ENCODE measurements at places on chromosomes 1 and 21. TPM values are rescaled to one million over a fixed set of nuclear protein-coding genes. Genes with fewer than 3 reads are reported as not detected.
A peak's percentile ranks its signal among the peaks of the same experiment; 100 is the strongest.

ARHGAP30 gene
- total RNA-seq, result 12.1 TPM

- no peak for DNase-seq
Measured at GRCh38 chr1:230916587-230917283, 48.4 kb upstream of the C1orf198 start.

GRCh38 chr1:53982034-53982762, 35.8 kb downstream of the LDLRAD1 start:
- DNase-seq, result no peak

DNA sequence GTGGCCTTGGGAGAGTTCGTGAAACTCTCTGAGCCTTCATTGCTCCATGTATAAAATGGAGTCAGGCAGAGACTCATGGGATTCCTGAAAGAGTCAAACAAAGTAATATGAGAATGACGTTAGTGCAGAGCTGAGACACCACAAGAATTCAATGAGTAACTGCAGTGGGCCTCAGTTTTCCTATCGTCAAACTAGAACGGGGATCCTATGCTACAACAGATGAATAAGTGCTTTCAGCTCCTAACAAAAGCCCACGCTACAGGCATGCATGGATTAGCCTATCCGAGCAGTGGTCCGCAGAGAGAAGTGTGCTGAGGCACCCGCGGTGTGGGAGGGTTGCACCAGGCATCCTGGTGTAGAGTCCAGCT, 124.7 kb downstream of the SYF2 start:
- DNase-seq, result no peak

- no peak for DNase-seq
Measured at GRCh38 chr21:34998176-34998575, 50.9 kb downstream of the RUNX1 start.

- peak; percentile 81 for DNase-seq
Measured at GRCh38 chr1:3910857-3911845, 11.1 kb upstream of the C1orf174 start.

- DNase-seq, result no peak
Measured at GRCh38 chr1:230144010-230144614, 77.1 kb downstream of the GALNT2 start.

GRCh38 chr1:56484695-56485094, 94.7 kb downstream of the PLPP3 start:
- no peak for DNase-seq

BGLAP gene
- total RNA-seq, result 2.2 TPM

Measured in ureter (tissue), 1 donor.